ENCODE measurements at places on chromosomes 2 and 18.
A peak's percentile ranks its signal among the peaks of the same experiment; 100 is the strongest.

DNA sequence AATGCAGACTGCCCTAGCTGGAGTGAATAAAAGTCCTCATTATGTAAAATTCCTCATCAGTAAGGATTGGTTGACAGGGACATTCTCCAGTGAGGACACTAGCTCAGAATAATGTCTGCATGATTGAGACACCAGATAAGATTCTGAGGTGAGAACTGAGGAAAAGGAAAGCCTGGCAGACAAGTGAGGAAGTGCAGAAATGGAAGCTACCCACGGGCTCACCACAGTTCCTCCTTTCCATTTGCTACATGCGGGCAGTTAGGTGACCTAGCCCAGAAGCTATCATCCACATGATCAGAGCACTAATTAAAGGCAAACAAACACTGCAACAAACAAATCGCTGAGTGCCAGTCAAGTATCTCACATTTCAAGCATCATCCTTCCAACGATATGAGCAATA, 27.7 kb downstream of the NETO1 start:
- no peak for DNase-seq

- no peak for DNase-seq
Observed at GRCh38 chr2:227007940-227008339, 156.1 kb downstream of the COL4A4 start.

- DNase-seq, result no peak
Observed at GRCh38 chr2:119463990-119464389, 32.3 kb downstream of the TMEM37 start.

DNA sequence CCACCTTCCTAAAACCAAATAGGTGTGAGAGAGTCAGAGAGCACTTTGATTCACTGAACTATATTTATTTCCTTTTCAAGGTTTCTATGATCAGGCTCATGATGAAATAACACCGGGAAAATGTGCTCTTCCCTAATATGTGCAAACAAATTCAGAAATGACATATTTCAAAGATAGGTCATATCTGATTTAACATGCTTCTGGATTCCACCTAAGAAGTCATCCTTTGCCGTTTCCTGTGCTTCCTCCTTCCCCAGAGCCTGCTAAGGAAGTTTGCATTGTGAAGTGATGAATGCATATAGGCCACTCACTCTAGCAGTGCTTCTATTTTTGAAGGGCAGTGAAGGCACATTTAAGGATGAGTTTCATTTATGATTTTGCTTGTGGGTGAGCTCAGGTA, 327.6 kb downstream of the TDRD15 start:
- DNase-seq, result no peak

DNA sequence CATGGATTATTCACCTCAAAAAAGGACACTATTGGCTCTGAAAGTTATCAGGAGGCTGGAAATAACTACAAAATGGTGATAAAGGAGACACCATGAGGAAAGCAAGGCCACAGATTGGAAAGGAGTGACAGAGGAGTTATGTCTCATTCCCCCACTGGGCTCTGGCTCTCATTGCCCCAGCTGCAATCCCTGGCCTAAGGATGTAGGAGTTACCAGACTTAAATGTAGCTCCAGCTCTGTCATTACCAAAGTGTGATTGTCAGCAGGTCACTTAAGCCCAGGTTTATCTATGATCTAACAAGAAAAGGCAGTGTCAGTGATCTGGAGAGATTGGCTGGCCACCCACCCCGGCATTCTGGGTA, 1228.2 kb upstream of the DDX18 start:
- DNase-seq, result no peak

GRCh38 chr2:48589170-48589767, 28.4 kb upstream of the GTF2A1L start:
- peak; percentile 67 for DNase-seq

DNA sequence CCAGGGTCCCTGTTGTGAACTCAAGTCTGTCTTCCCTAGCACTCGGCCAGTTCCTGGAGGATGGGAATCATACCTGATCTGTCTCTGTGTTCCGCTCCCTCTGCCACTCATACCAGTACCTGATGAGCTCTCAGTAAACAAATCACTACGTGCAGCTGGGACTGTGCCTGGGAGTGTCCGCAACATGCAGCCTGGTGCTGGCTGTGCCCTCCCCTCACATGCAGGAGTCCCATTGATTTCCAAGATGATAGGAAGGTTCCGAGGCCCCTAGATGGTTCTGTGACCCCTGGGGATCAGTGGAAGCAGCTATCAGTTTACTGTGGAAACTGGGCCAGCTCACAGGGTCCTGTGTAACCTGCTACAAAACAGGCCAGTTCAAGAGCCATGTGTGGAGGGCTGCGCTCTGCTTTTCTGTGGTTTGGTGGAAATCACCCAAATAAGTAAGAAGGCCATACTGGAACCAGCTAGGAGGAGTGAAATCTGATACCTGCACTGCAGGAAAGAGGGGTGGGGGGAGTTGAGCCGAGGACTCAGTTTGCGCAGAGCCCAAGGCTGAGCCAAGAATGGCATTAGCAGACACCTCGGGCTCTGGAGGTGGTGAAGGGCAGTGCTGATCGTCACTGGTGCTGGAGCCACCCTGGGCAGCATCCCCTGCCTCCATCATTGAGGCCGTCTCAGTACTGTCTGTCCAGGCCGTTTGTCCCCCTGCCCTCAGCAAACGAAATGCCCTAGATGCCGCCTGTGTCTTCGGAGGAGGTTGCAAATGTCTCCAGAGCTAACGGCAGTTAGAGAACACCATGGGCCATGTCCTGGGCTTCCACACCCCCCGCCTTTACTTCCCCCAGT, 93.3 kb downstream of the KLHL29 start:
- DNase-seq, result no peak

- peak; percentile 34 for DNase-seq
Observed at GRCh38 chr2:237702441-237703391, 75.3 kb downstream of the LRRFIP1 start.

DNA sequence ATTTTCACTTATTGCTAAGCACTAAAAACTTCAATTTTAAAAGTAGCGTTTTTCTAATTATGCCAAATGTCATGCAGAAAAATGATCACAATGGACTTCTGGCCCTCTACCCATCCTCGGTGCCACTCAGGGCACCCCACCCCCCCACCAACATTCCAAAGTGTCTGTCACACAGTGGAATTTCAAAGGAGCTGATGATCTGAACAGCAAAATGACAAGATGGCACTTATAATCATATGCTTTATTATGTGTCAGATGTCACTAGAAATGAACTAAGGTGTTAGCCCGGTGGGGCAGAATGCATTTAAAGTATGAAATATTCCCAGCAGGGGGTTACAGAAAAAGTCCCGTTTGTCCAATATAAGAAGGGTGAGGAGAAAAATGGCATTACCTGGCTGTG, 360.7 kb upstream of the RAB12 start:
- DNase-seq, result no peak

DNA sequence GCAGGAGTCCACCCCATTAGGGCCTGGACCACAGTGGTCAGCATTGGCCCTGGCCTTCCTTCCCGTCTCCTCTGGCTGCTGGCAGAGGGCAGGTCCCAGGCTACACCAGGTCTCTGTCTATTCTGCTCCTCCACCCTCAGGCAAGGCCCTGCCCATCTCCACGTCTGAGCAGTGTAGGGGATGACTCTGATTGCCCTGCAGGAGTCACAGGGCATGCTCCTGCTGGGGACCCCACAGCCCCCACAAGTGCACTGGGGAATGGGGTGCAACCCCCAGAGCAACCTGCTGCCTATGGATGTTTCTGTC, 40.0 kb downstream of the STK25 start:
- DNase-seq, result no peak

DNA sequence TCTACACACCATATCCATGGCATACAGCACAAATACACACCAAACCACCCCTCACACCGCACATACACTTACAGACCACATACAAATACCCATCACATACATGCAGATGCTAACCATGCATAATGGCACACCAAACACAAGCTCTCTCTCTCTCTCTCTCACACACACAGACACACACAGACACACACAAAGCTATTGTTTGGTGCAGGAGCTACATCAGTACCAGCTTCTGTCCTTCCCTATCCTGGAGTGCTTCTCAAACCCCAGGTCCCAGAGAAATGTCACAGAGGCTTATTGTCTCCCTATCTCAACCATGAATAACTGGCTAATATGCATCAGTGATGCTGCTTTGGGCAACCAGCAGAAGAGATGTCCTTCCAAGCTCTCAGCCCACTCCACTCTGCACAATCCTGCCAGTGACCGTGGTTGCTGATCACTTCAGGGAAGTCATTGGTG, 36.5 kb upstream of the ST3GAL5 start:
- peak; percentile 60 for DNase-seq

GRCh38 chr2:223800908-223801307, 36.5 kb downstream of the AP1S3 start:
- DNase-seq, result no peak

DNA sequence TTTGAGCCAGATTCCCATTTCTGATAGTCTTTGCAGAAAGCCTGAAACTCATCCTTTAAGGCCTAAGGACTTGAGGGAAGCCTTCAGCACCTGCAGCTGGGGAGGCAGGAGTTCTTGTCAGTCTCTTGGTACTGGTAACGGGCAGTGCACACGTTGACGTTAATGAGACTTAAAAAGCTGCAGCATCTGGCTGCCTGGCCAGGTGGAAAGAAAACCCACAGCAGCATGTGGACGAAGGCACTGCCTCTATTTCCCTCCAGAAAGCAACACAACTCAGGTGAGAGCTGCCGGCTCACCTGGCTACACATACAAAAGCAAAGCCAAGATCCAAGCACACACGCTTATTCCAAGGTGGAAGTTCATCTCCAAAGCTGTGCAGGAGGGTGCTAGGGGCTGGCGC, 178.8 kb downstream of the ANAPC1 start:
- peak; percentile 14 for DNase-seq

- no peak for DNase-seq
Observed at GRCh38 chr18:44714376-44714775, 33.7 kb downstream of the SETBP1 start.

- no peak for DNase-seq
Observed at GRCh38 chr2:7660816-7661215, 743.6 kb downstream of the RNF144A start.

- DNase-seq, result no peak
Observed at GRCh38 chr2:236113948-236114347, 54.2 kb downstream of the GBX2 start.

DNA sequence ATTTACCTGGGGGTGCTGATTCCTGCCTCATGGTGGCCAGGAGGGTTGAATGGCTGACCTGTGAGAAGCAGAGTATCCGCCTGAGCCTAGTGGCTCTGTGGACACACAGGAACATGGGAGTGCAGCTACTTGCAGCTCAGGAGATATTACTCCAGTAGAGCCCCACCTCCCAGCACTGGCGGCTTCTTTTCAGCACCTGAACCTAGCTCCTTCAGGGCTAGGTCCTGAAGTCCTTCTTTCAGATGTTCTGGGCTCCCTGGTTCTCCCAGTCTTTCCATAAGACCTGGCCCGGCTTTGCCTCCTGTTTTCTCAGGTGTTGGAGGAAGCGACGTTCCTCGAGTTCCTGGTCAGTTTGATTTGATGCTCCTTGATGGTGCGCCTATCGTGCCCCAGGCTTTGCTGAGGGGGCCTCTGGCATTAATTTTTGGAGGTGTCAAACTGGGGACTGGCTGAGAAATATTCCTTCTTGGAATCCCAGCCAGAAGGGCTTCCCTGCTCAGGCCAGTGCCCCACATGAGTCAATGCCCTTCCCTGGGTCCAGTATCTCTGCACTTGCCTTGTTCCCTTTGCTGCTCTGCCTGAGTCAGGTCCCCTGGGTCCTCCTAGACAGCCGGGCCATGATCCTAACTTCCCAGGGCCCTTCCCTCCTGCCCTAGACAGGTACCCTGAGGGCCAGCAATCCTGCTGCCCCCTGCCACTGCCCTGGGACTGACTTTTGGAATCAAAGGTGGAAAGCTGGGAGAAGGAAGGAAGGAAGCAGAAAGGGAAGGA, 110.7 kb upstream of the HAAO start:
- no peak for DNase-seq

- DNase-seq, result no peak
Observed at GRCh38 chr18:23838233-23838632, 149.0 kb downstream of the LAMA3 start.

GRCh38 chr18:27653247-27653646, 468.1 kb upstream of the CHST9 start:
- no peak for DNase-seq

Measured in posterior cingulate gyrus (tissue), 11 donors.